ENCODE measurements at places on chromosomes 5 and 9.

- no peak for DNase-seq
Observed at GRCh38 chr5:135345956-135346731, 52.9 kb downstream of the MACROH2A1 start.

GRCh38 chr5:35477321-35477720, 140.3 kb upstream of the SPEF2 start:
- no peak for DNase-seq

DNA sequence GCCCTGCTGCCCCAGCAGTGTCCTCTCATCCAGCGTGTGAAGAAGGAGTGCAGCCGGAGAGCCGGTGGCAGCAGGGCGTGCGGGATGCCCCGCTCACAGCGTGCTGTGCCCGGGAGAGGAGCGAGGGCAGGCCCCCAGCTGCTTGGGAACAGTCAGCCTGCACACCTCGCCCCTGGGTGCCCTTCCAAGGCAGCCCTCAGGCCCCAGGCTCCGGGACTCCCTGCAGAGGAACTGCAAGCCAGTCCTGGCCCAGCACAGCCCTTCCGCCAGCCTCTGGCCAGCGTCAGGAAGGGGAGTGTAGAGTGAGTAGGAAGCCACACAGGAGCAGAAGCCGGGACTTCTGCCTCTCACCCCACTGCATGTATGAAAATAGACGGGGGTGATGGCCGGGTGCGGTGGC, 43.5 kb downstream of the ADAMTS2 start:
- DNase-seq = no peak

- no peak for DNase-seq
Observed at GRCh38 chr5:114450437-114450836, 88.6 kb downstream of the KCNN2 start.

DNA sequence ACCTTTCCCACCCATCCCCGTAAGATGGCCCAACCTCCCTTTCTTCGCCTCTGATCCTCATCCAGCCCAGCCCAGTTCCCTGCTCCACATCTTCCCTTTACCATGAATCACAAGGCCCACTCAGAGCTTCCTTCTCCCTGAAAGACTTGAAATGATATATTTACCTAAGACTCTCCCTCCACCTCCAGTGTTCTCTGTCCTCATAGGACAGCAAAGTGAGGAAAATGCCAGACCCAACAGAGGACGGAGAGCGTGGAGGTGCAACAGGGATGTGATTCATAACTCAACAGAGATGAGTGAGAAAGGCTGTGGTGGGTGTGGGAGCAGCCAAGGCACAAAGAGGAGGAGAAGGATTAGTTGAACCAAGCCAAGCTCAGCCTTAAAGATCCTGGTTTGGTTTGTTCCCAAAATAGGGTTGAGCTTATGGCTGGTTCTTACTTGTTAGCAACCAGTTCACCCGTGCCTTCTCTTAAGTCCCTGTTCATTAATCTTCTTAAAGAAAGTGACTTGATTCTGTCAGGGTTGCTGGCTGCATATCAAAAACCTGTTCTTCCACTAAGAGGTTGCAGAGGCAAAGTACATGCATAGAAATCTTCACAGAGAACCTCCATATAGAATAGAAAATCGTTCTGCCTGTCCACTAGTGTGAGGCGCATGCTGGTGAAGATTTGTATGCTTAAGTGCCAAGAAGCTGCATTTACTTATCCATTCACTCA, 183.2 kb downstream of the ACTL7B start:
- no peak for DNase-seq

DNA sequence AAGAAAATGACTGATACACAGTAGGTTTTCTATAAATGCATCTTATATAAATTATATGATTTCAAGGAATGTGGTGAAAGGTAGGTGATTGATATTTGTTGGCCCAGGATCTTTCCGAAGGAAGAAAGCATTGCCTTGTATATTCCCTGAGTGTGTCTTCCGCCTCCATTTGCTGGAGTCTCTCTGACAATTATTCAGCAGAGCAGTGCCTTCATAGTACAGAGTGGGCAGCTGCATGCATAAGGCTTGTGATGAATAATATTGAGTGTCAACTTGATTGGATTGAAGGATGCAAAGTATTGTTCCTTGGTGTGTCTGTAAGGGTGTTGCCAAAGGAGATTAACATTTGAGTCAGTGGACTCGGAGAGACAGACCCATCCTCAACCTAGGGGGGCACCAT, 58.5 kb downstream of the CETN3 start:
- no peak for DNase-seq

GRCh38 chr9:131889437-131890251, 149.8 kb upstream of the RAPGEF1 start:
- no peak for DNase-seq

- DNase-seq = no peak
Observed at GRCh38 chr5:38831909-38832308, 13.9 kb upstream of the OSMR start.

DNA sequence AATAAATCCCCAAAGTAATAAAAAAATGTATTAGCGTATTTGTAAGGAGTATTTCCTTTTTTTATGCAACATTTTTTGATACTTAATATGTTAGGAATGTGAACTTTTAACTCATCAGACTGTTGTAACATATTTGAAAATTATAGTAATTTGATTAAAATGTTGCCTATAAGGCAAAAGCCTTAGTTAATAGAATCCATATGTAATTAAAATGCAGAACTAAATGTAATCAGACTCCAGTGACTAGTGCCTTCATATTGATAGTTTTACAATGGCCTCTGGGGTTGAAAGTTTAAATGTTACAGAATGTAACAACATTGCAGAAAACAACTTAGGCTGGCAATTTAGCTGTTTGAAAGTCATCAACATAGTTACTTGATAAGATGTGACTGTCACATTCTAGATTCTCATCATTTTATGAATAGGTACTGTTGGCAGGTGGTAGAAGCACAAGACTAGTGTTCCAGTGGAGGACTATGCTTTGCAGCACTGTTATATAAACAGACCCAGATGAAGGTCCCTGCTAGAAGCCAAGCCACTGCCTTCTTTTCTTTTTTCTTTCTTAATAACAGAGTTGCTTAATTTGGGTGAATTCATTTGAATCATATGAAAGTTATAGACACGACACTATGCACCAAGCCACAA, 382.9 kb downstream of the CCDC171 start:
- no peak for DNase-seq

DNA sequence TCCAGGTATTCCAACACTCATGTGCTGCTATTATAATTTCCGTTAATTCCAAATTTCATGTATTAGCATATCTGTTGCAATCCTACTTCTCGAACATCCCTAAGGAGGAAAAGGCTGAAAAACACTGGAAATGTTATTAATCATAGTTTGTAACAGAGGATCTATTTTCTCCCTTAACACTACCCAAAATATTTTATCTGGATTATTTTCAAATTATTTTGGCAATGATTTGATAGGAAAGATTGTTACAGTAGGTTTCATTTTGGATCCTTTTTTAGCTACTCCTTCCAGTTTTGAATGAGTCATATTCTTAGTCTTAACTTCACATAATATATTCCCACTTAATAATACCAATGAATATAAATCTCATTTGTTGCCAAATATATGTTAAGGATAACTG, 13.9 kb upstream of the NAA35 start:
- DNase-seq = no peak

GRCh38 chr5:38613992-38614836, 57.8 kb upstream of the LIFR start:
- no peak for DNase-seq

DNA sequence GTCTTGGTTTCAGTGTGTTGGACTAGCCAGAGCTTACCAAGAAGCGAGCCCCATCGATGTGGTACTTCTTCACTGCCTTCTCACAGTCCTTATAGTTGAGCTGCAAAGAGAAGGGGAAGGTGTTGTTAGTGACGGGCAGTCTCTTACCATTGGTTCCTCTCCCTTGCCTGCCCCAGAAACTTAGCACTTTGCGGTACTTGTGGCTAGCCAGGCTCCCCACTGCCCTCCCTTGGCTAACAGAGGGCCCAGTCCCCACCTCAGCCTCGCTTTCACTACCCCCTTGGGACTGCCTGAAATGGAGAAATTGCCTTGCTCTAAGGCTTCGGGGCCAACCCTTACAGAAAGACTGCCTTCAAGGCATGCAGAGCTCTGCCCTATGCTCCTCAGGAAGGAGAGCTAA, 4.3 kb downstream of the LCP2 start:
- no peak for DNase-seq

DNA sequence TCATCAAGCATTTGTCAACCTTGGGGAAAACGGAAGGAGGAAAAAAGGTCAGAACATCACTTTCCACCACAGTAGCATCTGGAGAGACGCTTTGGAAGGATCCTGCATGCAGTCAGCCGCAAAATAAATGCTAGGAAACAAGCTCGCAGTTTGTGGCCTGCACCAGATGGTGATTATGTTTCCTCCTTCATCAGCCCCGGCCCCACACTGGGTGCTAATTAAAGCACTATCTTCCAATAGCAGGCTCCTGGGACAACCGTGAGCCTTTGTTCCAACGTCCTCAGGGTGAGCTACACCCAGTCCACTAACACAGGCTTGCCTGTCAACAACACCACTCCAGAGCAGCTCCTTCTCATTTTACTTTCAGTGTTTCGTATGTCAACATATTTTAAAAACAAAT, 64.0 kb downstream of the RNF130 start:
- peak; percentile 38 for DNase-seq

DNA sequence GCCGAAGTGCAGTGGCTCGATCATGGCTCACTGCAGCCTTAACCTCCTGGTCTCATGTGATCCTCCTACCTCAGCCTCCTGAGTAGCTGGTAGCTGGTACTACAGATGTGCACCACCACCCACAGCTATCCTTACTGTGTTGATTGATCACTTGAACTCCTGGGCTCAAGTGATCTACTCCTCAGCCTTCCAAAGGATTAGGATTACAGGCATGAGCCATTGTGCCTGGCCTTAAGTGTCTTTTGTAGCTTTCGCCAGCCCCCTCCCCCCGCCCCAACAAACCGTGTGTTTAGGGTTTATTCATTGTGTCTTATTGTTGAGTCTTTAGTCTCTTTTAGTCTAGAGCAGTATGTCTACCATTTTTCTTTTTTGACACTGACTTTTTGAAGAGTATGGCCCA, 33.1 kb downstream of the SPIN1 start:
- no peak for DNase-seq

- no peak for DNase-seq
Observed at GRCh38 chr9:105673850-105674387, 11.7 kb downstream of the TAL2 start.

DNA sequence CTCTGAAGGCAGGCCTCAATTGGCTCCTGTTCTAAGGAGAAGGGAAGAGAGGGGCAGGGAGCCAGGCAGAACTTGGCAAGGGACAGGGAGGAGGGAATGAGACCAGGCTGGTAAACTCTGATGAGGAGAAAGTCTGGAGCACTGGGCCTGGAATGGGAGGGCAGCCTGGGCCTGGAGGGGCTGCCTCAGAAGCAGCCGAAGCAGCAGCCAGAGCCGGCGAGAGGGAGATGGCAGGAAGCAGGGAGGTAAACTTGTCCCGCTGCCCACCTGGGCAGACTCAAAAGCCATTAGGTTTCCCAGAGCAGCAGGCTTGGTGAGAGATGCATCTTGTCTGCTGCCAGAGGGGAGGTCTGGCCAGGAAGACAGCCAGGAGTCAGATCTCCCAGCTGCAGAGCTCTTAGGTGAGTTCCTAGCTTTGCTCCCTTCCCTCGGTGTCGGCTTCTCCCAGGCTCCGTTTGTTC, 37.0 kb upstream of the CRB2 start:
- DNase-seq = no peak

GRCh38 chr5:149235841-149236240, 35.8 kb upstream of the AFAP1L1 start:
- no peak for DNase-seq

- no peak for DNase-seq
Observed at GRCh38 chr9:17810728-17811571, 232.1 kb downstream of the SH3GL2 start.

DNA sequence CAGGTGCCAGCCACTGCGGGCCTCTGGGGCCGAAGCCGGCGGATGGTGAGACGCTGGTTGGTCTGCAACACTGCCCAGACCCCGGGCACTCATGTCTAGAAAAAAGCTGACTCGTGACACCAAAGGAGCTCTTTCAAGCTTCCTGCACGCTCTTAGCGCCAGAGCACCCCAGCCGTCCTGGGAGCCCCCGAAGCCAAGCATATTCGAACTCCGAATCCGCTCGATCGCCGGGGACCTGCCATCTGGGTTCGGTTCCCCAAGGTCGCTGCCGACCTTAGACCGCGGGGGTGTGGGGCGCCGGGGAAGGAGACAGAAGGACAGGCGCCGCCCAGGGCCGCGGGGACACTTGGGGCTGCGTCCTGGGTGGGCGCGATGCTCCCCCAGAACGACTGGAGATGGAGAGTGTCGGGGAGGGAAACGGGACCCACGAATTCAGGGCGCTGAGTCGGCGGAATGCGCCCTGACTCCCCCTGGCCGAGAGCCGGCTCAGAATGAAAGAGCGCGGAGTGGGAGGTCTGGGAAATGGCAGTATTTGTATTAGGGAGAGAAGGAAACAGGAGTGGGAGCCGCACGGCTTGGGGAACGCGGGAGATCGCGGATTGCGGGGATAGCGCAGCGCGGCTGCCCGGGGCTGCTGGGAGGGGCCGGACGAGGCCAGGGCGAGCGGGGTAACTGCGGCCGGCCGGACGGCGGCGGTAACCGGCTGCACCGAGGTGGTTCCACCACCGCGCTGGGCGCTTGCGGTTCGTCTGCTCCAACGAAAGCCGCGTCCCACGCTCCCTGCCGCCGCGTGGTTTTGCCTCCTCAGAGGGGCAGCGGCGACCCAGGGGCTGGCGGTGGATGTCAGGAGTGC, 20.1 kb upstream of the MARCHF6 start:
- no peak for DNase-seq

GRCh38 chr5:173969167-173970049, 19.6 kb upstream of the C5orf47 start:
- DNase-seq = no peak

- no peak for DNase-seq
Observed at GRCh38 chr5:171102877-171103610, 206.0 kb upstream of the TLX3 start.

- DNase-seq = no peak
Observed at GRCh38 chr9:82539146-82539545, 523.8 kb downstream of the RASEF start.

GRCh38 chr9:91908293-91908623, 41.8 kb downstream of the ROR2 start:
- no peak for DNase-seq

DNA sequence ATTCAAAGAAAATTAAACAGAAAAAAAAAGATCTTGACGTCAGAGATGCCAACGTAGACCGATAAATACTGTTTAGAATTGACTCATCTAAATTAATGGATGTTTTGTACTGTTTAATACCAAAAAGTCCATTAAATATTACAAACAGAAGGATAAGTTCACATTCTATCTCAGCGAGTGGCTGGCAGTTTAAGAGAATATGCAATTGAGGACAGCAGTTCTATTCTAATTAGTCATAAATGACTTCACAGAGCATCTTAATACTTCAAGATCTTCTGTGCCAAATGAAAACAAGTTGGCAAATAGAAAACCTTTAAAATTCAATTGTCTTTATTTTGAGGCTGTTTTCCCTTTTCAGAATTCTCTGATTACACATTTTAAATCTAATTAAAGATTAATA, 326.6 kb upstream of the NREP start:
- DNase-seq = no peak

DNA sequence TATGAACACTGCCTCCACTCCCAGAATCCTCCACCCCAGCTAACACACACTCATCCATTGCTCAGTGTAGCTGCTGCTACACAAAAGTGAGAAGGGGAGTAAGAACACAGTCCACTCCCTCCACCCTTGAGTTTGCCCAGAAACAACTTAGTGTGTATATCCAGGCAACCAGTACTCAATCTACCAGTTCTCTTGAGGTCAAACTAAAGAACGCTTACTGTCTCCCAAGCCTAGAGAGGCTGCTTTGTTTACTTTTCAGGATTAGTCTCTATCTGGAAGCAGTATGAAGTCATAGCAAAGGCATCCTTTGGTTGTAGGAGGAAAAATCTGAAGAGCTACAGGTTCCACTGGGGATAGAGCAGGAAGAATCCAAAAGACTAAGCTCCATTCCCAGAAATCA, 296.3 kb downstream of the KCNN2 start:
- DNase-seq = no peak
